ENCODE measurements at places on chromosomes 16 and 17.

DNA sequence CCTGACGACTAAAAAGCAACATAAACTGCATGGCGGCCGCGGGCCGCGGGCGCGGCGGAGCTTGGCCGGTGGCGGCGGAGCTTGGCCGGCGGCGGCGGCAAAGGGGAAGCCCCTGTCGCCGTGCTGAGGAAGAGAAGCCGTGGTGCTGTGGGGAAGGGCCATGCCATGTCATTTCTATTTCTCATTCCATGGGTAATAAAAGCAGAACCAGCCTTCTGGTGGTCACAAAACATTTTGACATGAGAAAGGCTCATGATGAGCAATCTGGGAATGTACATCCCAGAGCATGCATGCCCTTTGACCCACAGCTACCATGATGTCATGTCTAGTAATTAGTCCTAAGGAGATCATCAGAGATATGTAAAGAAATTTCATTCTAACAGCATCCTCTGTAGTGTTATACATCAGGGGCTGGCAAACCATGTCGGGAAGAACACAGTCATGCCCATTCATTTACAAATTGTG, 23.9 kb upstream of the HEATR6 start:
- DNase-seq, result peak; percentile 3

- DNase-seq, result no peak
These were observed 16.5 kb upstream of the SOX9 start for GRCh38 chr17:72104164-72104862.

DNA sequence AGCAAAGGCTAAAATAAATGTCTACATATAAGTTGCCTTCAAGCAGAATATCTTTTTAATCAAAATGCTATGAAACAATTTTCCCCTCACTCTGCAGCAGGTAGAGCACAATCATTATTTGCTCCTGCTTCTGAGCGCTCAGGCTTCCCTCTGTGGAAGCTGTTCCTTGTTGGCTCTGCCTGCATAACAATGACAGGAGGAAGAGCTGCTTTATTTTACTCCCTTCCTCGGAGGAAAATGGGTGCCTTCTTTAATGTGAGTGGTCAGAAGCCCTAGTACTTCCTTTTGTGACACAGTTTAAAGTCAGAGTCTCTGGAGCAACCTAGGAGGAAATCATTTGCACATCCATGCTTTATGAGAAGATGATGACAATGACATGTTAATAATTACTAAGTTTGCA, 492.1 kb downstream of the CDH8 start:
- DNase-seq, result no peak

DNA sequence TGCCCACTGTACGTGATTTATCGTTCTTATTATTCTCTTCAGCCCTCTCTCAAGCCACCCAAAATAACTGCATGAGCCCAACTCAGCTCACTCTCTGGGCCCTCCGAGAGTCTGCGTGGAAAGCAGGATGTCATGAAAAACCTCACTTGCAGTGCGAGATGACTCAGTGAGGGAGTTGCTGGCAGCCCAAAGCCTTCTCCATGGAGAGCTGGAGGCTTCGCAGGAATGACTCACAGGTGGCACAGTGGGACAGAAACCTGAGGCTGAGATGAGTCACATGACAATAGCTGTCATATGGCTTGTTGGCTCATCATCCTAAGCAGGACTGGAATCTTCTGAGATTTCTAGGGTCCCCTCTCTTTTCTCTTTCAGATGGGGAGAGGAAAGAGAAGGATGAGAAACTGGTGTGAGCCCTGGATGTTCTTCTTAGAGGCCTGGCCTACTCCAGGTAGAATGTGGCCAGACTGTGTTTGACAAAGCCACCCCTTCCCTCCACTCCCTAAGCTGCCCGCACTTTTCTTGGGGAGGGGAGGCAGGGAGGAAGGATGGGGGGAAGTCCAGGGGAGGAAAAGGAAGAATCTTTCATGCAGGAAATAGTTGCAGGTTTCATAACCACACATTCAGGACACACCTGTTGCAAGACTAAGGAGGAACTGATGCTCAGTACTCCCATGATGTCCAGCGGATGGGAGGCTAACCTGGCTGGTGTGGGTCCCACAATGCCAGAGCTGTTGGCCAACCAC, 160.6 kb upstream of the RPL38 start:
- DNase-seq, result peak; percentile 89

- peak; percentile 32 for DNase-seq
These were observed 20.9 kb downstream of the ANKFN1 start for GRCh38 chr17:56173958-56174835.

GRCh38 chr16:56985288-56985961, 3.9 kb upstream of the NLRC5 start:
- peak; percentile 74 for DNase-seq

DNA sequence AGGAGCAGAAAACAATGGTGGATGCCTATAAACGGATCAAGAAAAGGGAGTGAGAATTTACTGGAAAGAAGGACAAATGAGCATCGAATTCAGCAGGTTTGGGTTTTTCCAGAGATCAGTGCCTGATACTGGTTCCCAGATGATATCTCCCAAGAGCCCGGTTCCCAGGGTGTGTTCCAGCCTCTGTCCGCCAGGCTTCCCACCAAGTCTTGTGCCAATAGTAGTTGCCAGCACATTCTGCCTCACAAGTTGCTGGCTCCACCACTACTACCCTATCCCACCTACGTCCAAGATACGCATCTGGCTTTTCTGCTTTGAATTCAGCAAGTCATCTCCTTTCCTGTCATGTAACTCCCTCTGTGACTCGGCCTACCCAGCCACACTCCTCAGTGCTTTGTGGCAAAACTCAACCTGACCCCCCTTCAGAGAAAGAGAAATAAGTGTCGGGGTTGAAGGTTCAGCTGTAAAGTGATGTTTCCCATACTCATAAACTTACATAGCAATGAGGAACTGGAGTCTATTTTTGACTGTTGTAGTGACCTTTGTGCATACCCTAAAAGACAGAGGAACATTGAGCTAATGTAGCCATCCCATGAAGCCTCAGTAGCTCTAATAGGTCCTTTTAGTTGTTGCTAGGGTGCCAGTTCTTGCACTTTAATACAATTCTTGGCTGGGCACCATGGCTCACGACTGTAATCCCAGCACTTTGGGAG, 277.0 kb downstream of the IRX3 start:
- no peak for DNase-seq

GRCh38 chr16:84312783-84313382, 18.2 kb downstream of the WFDC1 start:
- no peak for DNase-seq

- no peak for DNase-seq
These were observed 152.6 kb upstream of the CACNG5 start for GRCh38 chr17:66682283-66682682.

- DNase-seq, result no peak
These were observed 196.8 kb downstream of the CBLN1 start for GRCh38 chr16:49084628-49085390.

GRCh38 chr16:11386791-11387546, 41.7 kb downstream of the RMI2 start:
- peak; percentile 2 for DNase-seq

DNA sequence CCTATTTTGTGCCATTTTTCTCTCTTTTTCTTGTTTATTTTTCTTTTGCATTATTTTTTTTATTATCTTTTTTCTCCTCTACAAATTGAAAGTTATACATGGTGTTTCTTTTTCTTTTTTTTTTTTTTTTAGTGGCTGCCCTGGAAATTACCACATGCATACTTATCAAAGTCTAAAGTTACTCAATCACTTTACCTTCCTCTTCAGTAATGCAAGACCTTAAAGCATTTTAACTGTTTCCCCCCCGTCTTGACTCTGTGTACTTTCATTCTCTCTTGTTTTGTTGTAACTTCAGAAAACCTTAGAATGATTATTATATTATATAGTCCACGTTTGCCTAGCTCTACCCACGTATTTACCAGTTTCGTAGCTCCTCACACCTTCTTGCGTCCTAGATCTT, 33.3 kb upstream of the SMPD3 start:
- no peak for DNase-seq

- no peak for DNase-seq
These were observed 23.6 kb downstream of the SREBF1 start for GRCh38 chr17:17813055-17813724.

DNA sequence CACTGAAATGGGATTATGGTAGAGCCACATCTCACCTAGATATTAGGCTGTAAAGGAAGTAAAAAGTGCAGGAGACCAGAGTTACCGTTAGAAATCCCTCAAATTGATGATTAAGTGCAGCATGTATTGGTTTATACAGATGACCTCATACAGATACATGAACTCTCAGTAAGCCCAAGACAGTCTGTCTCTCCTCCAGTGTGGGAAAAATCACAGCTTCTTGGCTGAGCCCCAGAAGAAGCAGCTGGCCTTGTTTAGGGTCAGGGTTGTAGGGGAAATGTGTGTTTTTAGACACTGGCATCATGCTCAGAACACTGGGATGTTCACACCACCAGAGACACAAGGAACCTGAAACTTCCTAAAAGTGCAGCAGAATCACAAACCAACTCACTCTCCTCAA, 135.9 kb downstream of the KATNIP start:
- no peak for DNase-seq

DNA sequence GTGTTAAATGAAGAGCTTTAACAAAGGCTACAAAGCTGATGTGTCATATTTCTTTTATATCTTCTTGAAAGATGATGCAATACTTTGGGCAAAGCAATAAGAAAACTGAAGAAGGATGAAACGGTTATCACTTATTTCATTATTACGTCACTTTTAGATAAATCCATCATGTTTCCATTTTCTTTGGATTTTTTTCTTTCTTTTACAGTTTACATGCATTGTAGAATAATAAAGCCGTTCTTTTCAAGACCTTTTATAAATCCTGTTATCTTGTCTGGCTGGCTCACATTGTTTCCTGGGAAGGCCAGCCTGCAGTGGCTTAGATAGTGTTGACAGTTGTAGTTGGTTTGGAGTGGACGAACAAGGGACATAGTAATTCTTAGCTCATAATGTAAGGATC, 28.9 kb downstream of the TANC2 start:
- DNase-seq, result no peak

- no peak for DNase-seq
These were observed 7.2 kb downstream of the ARL2BP start for GRCh38 chr16:57252148-57252721.

DNA sequence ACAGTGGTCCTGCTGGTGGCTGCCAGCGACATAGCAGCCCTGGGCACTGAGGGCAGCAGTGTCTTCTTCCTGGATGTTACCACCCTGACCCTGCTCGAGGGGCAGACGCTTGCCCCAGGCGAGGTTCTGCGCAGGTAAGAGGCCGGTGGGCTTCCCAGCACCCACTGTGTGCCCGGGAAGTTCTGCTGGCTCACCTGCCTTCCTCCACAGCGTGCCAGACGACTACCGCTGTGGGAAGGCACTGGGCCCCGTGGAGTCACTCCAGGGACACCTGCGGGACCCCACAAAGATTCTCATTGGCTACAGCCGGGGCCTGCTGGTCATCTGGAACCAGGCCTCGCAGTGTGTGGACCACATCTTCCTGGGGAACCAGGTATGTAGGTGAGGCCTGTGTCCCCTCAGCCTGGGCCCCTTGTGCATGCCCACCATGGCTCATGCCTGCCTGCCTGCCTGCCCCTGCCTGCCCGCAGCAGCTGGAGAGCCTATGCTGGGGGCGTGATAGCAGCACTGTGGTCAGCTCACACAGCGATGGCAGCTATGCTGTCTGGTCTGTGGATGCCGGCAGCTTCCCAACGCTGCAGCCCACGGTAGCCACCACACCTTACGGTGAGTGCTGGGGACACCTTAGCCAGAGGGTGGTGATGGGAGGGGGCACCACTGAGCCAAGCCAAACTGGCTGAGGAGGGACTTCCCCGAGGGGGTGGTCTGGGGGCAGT, 8.5 kb downstream of the LLGL1 start:
- no peak for DNase-seq

- DNase-seq, result peak; percentile 97
These were observed 36.0 kb downstream of the CHD9 start for GRCh38 chr16:53090591-53091411.

GRCh38 chr17:79926142-79926604, 86.9 kb upstream of the CBX4 start:
- DNase-seq, result no peak

Data from H4 (cell line).